Stimulated activated CD8-positive, alpha-beta memory T cell treated with anti-CD3 and anti-CD28 coated beads, Interleukin-4, amount 100 ng/mL, for 48 hours (primary cell): ENCODE measurements at places on chromosomes 16 and 17.
A peak's percentile ranks its signal among the peaks of the same experiment; 100 is the strongest.

DNA sequence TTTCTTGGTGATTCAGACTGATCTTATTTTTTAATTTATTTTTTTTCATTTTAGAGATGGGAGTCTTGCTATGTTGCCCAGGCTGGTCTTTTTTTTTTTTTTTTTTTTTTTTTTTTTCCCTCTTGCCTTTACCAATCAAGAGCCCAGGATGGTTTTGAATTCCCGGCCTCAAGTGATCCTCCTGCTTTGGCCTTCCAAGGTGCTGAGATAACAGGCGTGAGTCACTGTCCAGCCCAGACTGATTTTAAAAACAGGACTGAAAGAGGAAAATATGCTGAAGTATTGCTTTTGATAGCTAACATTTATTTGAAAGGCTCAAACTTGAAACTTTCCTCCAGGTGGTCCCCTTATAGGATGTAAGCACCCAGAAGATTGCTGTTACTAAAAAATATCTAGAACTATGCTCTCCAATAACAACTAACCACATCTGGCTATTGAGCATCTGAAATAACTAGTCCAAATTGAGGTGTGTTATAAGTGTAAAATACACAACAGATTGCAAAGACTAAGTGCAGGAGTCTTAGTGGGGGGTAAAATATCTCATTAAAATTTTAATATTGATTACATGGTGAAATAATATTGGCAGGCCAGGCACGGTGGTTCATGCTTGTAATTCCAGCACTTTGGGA, 15.8 kb upstream of the BRIP1 start:
- no peak for DNase-seq

DNA sequence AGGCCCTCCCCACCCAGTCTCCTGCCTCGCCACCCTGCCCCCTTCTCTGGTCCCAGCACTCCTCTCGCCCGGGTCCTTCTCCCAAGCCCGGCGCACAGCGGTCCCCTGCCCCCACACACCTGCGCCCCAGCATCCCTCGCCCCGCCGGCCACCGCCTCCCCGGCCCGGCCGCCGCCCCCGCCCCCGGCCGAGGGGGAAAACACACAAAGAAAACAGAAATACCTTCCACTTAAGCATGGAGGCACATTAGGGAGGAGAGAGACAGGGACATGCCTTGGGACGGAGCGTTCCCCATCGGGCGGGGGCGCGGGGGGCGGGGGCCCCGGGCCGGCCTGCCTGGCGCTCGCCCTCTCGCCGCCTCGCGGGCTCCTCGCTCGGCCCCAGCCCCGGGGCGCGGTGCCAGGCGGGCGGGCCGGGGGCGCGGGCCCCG, 326 bp downstream of the SRCIN1 start:
- no peak for DNase-seq

DNA sequence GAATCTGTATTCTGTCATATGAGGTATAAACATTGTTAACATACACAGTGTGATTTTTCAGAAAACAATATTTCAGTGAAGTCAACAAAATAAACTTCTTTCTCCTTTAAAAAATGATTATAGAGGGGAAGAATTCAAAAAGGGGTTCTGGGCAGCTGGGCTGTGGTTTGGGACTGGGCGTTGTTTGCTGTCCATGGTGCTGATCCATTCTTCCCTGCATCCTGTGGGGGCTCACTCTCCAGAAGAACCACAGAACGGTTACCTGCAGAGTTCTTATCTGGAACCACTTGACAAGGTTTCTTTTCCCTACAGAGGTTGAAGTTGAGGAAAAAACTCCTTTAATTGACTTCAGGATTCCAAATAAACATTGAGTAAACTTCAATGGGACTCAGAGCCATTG, 1091.0 kb downstream of the CDH8 start:
- DNase-seq, result no peak

DNA sequence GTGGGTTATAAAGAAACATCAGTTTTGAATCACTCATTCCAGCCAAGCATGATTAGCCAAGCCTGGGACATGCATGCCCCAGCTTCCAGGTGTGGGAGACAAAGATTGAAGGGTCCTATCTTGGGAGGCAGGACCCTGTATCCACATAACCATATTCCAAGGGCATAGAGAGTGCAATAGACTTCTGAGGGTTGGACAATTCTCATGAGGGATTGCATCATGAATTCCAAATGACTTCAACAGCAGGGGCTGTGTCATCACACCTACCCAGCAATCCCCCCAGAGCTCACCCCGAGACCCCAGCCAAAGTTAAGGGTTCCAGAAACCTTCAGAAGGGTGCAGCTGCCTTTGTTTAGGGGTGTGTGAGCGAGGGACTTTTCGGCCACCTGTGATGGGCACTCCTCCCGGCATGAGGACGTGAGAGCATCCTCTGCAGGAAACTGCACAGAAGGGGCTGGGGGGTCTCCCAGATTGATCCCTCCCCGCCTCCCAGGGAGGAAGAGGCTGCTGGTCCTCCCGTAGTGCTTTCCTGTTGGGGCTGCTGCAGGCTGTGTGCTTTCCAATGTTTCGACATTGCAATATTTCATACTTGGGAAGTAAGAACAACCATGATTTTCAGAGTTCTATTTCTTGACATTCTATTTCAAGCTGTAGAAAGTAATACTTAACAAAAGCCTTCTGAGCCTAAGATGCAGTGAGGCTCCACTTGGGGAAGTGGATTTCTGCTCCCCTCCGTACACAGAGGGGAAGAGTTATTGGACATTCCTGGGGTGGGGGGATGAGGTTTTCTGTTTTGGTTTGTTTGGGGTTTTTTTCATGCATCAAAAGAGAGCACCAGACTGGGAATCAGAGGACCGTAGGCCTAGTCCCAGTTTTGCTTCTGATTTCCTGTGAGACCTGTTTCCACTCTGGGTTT, 13.3 kb upstream of the PITPNM3 start:
- no peak for DNase-seq

- DNase-seq, result no peak
These were observed 27.5 kb downstream of the MYBBP1A start for GRCh38 chr17:4527566-4528125.

DNA sequence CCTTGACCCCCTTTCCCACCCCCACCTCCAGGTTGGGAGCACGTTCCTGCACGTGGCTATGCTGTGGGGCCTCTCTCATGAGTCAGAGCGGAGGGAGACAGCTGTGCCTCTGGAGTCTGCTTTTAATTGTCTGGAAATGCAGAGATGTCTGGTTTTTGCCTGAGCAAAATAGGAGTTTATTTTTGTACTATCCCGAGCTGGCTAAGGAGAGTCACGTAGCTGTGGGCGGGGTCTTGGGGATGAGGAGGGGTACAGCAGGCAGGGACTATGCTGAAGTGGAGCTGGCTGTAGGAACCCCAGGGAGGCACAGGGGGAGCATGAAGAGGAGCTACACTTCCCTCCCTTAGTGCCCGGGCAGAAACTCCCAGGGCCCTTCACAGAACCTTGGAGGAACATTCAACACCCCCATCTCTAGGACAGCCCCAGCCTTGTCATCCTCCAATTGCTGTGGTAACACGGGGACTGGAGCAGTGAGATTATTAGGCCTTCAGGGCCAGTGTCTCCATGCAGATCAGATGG, 44.7 kb upstream of the LGALS9 start:
- DNase-seq, result no peak

GRCh38 chr17:42285346-42286050, 2.8 kb upstream of the STAT5A start:
- peak; percentile 19 for DNase-seq

- DNase-seq, result peak; percentile 92
These were observed at the start of gene C16orf54 for GRCh38 chr16:29745853-29746345. Gene C16orf54 (minus strand): TSS chr16:29745990. CDS start chr16:29744951, 1,039 bp downstream.

GRCh38 chr17:82194765-82195164, 17.9 kb downstream of the CCDC57 start:
- no peak for DNase-seq

GRCh38 chr16:8798535-8799157, 1.0 kb downstream of the PMM2 start:
- DNase-seq, result no peak

- no peak for DNase-seq
These were observed 19.4 kb upstream of the SUPT4H1 start for GRCh38 chr17:58371300-58371950.
